ENCODE measurements at places on chromosomes 13 and 19.

- DNase-seq: no peak
Observed at GRCh38 chr13:110454227-110454859, 107.2 kb downstream of the RAB20 start.

GRCh38 chr19:49470615-49470978 is 3.4 kb upstream of the FLT3LG start:
- no peak for DNase-seq

DNA sequence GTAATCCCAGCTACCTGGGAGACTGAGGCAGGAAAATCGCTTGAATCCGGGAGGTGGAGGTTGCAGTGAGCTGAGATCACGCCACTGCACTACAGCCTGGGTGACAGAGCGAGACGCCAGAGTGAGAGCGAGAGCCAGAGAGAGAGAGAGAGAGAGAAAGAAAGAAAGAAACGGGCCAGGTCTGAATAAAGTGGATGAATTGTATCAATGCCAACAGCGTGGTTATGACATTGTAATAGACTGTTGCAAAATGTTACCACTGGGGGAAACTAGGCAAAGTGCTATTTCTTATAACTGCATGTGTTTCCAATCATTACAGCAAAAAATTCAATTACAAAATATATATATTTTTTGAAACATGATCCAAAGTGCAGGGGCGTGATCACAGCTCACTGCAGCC is 11.8 kb upstream of the BTBD2 start:
- no peak for DNase-seq

DNA sequence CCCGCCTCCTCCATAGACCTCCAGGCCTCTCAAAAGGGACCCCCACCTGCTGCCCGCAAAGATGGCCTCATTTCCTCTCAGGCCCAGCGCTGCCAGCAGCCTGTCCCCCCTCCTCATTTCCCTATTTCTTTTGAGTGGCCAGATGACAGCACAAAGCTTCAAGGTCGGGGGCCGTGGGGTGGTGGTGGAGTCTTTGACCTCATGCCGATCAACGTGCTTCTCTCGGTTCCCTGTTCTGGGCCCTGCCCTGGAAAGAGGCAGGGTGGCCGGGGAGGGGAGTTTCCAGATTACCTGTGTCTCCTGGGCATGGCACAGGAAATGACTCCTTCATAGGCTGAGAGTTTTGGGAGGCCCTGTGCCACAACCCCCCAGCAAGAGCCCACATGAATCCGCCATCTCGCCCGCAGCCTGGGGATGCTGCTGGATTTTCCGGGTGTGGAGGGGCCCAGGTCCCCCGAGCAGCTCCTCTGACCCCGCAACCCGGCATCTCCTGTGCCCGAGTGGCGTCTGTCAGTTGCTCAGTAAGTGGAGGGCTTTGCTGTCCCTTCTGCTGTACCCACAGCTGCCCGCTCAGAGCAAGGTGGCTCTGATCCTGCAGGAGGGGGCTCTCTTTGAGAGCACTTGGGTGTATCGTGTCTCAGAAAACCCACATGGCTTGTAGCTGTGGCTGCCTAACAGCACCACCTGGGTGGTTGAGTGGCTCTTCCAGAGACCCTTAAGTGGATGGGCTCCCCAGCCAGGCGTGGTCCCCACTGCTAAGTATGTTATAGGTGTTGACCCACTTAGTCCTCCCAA is 139.4 kb downstream of the SIPA1L3 start:
- DNase-seq: no peak

DNA sequence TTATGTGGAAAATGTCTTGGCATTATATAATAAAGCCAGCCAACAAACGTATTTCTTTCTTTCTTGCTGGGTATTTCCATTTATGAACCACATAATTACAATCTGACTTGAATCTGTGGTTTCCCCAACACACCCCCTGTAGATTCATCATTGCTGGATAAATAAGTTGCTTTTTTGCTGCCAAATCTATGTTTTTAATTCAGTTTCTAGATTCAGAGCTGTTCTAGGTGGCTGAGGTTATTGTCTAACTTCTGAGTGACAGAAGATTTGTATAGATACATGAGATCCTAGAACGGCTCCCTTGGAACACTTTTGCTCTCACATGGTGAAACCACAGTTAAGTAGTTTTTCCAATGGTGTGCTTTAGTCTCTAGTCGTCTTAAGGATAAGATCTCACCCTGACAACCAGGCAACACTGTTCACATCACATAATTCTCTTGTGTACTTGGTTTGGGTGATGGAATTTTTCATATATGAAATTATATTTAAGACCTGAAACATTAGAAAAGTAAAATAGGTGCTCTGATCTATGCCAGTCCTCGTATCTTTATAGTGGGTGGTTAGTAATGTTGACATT is 239.1 kb downstream of the KLF12 start:
- no peak for DNase-seq

DNA sequence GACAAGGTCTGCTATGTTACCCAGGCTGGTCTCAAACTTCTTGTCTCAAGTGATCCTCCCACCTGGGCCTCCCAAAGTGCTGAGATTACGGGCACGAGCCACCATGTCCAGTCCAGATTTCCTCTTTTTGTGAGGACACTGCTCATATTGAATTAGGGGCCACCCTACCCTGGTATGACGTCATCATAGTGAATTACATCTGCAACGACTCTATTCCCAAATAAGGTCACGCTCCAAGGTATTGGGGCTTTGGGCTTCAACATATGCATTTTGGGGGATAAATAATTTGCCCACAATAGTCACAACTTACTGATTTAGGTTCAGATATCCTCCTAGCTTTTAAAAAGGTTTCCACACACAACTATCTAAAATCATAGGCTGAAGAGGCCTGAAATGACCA is 9.5 kb downstream of the SLC15A1 start:
- no peak for DNase-seq

DNA sequence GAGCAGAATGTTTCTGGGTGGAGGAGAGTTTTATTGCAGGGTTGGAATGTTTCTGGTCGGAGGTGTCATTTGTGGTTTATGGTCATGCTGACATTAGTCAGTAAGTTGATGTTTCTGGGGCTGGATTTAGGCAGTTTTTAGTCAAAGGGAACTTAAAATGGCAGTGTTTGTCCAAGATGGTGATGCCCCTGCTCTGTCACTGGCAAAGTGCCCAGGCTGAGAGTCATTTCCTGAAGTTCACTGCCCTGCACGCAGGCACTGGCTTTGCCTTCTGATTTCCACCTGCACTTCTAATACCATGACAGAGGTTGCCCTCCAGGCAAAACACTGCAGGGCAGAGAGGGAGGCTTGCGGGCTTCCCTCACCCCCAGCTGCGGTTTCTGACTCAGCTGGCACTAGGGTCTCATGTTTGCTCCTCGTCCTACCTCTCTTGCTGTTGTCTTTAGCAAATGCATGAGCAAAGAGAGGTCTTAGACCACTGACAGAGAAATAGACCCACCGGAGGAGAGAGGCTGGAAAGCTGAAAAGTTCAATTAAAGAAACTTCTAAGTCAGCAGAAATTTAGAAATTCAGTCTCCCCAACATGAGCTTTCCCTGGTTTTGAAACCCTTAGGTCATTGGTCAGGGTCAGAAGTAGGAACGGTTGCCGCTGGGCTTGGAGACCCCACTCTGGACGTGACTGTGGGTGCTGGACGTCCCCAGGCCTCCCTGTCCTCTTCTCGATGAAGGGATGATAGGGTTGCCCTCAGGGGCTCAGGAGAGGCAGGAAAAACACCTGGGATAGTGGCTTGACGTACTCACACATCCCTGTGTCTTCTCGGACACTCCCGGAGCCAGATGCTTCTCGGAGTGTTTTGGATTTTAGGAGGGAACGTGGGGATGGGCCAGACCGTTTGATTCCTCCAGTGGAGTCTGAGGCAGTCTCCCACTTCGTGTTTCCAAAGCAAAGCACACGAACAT is 26.3 kb downstream of the TMEM255B start:
- peak; percentile 95 for DNase-seq

DNA sequence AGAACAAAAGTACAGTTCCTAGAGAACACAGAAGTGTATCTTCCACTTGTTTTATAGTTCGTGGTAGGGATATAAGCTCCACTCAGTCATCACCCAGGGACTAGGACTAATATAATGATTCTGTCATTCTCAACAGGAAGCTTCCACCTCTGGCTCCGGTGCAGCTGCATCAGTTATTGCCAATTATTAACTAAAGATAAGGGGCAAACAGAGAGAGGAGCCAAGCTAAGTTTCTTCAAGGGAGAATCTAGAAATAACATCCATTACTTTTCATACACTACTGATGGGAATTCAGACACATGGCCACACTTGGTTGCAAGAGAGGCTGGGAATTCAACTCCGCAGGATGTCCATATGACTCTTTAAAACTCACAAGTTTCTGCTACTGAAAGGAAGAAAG is 917.9 kb downstream of the OLFM4 start:
- DNase-seq: no peak

- peak; percentile 56 for DNase-seq
Observed at GRCh38 chr19:18809149-18809868, 18.2 kb upstream of the COMP start.

- no peak for DNase-seq
Observed at GRCh38 chr13:110525328-110526319, 35.9 kb downstream of the RAB20 start.

- DNase-seq: no peak
Observed at GRCh38 chr19:15721268-15721667, 6.6 kb upstream of the OR10H2 start.

- DNase-seq: no peak
Observed at GRCh38 chr13:84362777-84363176, 480.5 kb upstream of the SLITRK1 start.

DNA sequence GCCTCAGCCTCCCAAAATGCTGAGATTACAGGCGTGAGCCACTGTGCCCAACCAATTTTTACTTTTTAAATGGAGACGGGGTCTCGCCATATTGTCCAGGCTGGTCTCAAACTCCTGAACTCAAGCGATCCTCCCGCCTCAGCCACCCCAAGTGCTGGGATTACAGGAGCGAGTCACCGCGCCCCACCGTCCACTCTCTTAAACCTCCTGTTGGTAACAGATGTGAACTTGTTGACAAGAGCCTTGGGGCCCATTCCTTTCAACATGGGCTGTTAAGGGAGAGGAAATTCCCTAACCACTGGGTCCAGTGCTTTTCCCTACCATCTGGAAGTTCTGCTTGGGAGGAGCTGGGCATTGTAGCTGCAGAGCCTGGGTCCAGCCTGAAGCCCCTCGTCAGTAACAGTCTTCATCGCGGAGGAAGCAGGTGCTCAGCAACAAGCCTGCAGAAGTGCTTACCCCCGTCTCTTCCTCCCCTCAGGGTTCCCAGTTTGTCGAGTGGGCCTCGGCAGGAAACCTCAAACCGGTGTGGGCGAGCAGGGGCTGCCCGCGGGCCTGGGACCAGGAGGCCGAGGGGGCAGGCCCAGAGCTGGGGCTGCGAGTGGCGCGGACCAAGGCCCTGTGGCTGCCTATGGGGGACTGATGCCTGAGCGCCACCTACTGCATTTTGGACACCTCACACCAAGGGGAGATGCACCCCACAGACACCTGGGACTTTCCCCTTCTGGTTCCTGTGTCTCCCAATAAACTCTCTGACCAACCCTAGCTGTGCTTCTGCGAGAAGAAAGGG is 4.0 kb upstream of the FLT3LG start:
- no peak for DNase-seq

DNA sequence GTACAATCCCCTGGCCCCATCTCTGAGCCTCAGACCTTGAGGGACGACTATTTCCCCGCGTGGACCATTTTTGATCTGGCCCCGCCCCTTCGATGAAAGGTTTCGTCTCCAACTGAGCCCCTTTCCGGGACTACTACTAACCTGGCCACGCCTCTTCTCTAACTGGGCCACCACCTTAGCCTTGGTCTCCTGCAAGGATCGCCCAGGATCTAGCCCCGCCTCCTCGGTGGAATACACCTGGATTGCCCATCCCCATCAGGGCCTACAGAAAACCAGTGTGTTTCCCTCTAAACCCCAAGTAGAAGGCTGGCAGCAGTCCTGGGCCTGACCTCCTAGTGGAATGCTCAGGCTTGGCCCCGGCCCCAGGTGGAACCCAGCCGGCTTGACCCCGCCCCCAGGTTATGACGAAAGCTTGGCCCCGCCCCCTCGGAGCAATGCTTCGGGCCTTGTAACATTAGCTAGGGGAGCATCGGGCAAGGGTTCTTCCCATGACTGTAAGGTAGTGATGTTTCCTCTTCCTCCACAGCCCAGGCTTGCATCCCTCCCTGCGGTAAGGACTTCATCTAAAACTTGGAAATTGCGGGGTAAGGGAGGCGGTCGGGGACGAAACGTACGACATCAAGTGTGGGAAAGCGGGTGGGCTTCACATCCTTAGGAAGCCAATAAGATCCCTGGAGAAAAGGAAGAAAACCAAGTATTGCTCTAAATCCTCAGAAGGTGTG is 9.1 kb downstream of the SPACA6 start:
- peak; percentile 59 for DNase-seq

GRCh38 chr13:20960663-20961309 is 58.2 kb upstream of the XPO4 start:
- DNase-seq: no peak

DNA sequence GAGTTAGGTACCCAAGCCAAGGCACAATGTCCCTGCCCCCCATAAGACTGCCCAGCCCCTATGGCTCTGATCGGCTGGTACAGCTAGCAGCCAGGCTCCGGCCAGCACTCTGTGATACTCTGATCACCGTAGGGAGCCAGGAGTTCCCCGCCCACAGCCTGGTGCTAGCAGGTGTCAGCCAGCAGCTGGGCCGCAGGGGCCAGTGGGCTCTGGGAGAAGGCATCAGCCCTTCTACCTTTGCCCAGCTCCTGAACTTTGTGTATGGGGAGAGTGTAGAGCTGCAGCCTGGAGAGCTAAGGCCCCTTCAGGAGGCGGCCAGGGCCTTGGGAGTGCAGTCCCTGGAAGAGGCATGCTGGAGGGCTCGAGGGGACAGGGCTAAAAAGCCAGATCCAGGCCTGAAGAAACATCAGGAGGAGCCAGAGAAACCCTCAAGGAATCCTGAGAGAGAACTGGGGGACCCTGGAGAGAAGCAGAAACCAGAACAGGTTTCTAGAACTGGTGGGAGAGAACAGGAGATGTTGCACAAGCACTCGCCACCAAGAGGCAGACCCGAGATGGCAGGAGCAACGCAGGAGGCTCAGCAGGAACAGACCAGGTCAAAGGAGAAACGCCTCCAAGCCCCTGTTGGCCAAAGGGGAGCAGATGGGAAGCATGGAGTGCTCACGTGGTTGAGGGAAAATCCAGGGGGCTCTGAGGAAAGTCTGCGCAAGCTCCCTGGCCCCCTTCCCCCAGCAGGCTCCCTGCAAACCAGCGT is 3.0 kb upstream of the KMT2B start:
- no peak for DNase-seq

GRCh38 chr19:7863157-7863970 is 10.8 kb downstream of the PRR36 start:
- DNase-seq: no peak

- no peak for DNase-seq
Observed at GRCh38 chr13:84607261-84608013, 725.2 kb upstream of the SLITRK1 start.

GRCh38 chr19:29577649-29577963 is 28.5 kb upstream of the POP4 start:
- no peak for DNase-seq

- peak; percentile 32 for DNase-seq
Observed at GRCh38 chr13:112968380-112968909, 569 bp upstream of the MCF2L start.

- no peak for DNase-seq
Observed at GRCh38 chr13:51292000-51292565, 47.4 kb upstream of the SERPINE3 start.

- DNase-seq: peak; percentile 79
Observed at GRCh38 chr19:15837221-15837731, 21.8 kb upstream of the OR10H1 start.

- DNase-seq: no peak
Observed at GRCh38 chr13:85567909-85568308, 231.3 kb downstream of the SLITRK6 start.

GRCh38 chr19:13079542-13079986 is 23.1 kb downstream of the LYL1 start:
- peak; percentile 65 for DNase-seq

- peak; percentile 33 for DNase-seq
Observed at GRCh38 chr13:98706446-98707110, 45.9 kb downstream of the SLC15A1 start.

GRCh38 chr19:5170329-5170745 is 170.3 kb downstream of the PTPRS start:
- DNase-seq: peak; percentile 25
